ENCODE measurements at places on chromosomes 5 and 9.

- DNase-seq: no peak
Observed at GRCh38 chr5:96873449-96873848, 2.9 kb upstream of the ERAP2 start.

- DNase-seq: no peak
Observed at GRCh38 chr5:100690036-100690560, 154.9 kb downstream of the FAM174A start.

- DNase-seq: no peak
Observed at GRCh38 chr5:91754990-91755389, 371.9 kb upstream of the ARRDC3 start.

GRCh38 chr5:148956477-148957385 is 106.1 kb downstream of the SH3TC2 start:
- no peak for DNase-seq

DNA sequence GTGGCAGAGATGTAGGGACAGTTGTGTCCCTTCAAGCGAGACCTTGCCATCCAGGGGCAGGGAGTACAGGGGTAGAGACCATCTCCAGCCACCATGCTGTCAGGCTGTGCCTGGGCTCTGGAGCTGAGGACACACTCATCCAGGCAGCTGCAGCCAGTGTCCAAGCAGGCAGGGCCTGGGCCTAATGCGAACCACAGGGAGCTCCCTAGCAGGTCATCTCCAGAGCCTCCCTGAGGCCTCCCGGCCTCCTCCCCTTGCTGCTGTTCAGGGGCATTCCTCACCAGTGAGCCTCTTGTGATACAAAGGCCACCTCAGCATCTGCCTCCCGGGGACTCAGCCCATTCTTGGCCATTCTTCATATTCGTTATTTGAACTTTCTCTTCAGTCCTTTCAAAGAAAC is 35.0 kb downstream of the TPPP start:
- no peak for DNase-seq

DNA sequence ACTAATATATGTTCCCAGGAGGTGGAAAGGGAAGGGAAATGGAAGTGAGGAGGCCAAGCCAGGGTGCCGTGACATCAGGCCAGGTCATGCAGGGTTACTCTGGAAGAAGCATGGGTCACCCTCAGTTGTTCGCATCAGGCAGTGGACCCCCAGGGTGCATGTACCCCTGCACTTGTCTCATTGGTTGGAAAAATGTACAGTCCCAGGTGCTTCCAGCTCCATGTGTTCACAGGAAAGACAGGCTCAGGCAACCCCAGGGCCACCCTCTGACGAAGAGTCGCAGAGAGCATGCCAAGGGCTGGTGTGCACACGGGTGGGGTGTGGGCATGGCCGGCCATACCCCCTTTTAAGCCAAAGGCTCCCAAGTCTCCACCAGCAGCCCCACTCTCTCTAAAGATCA is 208.9 kb downstream of the AOPEP start:
- DNase-seq: no peak

GRCh38 chr5:98510143-98510985 is 263.1 kb upstream of the RGMB start:
- no peak for DNase-seq

DNA sequence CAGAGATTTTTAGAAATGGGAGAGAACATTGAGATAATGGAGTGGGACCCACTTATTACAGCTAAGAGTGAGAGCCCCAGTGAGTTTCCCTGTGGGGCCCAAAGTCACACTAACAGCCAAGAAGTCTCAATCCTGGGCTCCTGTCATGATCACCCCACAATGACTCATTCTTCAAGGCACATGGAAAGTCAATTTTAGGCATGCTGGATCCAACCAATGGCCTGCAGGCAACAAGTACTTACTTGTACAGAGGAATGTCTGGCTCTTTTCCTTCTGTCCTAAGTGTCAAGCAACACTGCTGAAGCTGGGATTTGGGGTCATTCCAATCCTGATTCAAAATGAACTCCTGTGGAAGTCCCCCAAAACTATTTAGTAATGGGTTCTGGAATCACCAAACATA is 123.1 kb downstream of the DROSHA start:
- no peak for DNase-seq

- DNase-seq: no peak
Observed at GRCh38 chr5:67476531-67476930, 279.9 kb upstream of the CD180 start.

GRCh38 chr5:35543408-35543807 is 74.3 kb upstream of the SPEF2 start:
- DNase-seq: no peak

DNA sequence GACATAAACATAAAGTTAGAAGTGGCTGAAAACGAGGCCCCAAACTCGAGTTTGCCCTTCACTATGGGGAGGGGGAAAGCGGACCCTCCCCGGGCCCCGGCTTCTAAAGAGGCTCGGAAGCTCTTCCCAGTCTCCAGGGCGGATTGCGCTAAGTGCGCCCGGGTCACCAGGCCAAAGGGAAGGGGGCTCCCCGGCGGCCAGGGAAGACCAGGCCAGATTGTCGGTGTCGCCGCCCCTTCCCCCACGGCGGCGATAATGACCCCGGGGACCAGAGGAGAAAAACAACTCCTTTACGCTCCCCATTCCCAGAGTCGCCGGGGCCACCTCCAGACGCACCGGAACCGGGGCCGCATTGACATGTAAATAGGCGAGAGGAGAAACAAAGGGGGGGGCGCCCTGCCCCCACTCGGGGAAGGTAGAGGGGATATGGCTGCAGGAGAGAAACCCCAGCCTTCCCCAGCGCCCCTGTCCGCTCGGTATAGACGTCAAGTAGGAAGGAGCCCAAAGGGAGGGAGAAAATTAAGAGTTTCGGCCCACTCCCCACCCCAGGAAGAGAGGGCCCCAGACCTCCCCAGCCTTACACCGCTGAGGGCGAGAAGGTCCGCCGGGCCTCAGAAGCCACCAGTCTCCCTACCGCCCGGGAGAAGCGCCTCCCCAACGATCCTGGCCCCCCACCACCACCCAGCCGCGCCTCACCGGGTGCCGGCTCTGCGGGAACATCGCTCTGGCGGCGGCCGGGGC is 1.7 kb downstream of the TLE1 start:
- no peak for DNase-seq

- DNase-seq: no peak
Observed at GRCh38 chr5:95935553-95936100, 26.0 kb downstream of the ELL2 start.

- DNase-seq: no peak
Observed at GRCh38 chr9:28967226-28967625, 1393.9 kb upstream of the C9orf72 start.

- no peak for DNase-seq
Observed at GRCh38 chr5:139014726-139015125, 139.6 kb upstream of the LRRTM2 start.

GRCh38 chr9:35277171-35277520 is 115.3 kb downstream of the UNC13B start:
- no peak for DNase-seq

DNA sequence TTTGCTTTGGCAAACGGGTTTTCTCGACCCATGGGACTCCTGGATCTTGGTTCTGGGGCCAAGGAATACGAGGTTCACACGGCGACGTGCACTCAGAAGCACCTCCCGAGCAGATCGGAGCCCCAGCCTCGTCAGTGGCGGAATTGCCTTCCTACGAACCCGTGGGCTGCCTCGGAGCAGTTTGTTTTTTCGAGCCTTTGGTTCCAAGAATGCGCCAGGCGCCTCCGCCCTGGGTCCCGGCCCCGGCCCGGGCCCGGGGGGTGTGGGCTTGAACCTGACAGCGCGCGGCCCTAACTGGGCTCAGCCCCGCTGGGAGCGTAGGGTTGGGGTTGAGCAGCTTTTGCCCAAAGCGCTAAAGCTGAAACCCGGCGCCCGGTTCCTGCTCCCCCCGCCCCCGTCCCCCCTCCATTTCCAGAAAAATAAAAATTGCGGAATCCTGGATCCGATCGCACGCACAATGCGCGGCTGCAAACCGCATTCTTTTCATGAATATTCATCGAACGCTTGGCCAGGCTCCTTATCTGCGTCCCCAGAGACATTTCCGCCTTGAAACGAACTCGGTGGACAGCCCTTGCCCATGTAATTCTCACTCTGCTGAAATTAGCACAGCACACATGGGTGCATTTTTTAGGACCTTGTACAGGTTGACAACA is 1.0 kb downstream of the BASP1 start:
- no peak for DNase-seq

DNA sequence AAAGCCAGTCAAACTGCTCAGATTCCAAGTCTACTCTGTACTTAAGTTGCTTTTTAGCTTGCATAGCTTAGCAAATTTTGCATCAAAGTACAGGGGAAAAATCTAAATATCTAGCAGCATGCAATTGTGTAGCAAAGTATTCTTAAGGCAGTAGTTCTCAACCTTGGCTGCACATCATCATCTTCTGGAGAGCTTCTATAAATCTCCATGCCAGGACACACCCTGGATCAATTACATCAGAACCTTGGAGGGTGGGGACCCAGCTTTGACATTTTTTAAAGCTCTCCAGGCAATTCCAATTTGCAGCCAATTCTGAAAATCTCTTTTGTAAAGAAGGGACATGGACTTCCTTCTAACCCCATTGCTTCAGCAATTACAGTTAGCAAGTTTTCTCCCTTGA is 187.5 kb downstream of the SNCAIP start:
- no peak for DNase-seq

GRCh38 chr5:76162335-76162734 is 79.2 kb downstream of the SV2C start:
- no peak for DNase-seq

DNA sequence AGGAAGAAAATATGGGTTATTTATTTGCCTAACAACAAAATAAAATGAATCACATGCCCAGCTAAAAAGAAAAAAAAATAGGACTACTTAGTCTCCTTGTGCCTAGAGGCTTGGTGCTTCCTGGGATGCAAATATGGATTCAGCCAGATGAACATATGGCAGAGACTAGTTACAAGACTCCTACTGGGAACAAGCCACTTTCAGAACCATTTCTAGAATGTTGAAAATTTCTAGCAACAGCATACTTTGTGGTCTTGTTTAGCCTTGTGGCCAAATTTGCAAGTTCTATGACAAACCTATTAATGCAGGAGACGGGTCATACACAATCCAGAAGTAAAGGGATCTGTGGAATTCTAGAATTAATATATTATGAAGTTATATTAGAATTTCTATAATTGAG is 198.7 kb downstream of the CHSY3 start:
- no peak for DNase-seq

DNA sequence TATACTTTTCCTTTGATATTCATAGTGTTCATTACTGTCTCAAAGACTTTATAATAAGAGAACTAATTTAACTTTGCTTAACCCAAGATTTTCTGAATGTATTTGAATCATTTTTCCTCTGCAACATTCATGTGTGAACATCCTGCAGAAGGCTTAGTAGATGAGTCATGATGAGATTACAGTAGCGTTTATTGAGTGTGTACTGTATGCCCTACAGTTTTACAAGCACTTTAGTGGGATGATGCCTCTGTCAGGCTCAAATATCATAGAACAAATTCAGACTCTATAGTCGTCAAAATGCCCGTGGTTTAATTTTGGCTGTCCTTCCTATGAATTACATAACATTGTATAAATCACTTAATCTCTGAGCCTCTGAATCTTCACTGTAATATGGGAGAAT is 41.2 kb downstream of the FYB1 start:
- DNase-seq: no peak

DNA sequence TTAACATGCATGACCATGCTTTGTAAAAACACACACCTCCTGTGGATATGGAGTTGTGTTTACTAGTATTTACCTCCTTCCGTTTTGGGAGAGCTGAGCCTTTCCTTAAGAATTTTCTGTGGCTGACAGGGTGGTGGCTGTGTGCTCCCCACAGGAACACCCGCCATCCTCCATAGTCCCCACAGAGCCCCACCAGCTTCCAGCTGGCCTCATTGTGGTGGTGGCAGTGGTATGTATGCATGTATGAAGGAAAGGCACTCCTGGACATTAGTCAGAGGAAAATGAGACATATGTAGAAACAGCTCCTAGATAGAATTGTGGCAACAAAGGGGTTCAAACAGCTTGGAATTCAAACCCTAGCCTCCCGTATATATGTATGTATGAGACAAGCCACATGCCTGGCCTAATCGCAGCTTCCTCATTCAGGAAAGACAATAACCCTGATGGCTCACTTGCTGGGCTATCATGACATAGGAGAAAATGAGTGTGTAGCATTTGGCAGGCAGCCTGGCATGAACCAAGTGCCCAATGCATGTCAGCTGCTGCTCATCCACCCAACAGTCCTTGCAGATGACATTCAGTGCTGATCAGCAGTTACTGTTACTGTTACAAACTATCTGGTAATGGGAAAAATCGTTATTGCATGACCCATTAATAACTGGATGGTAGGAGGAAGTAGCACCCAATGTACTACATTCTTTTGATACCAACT is 459.7 kb downstream of the EBF1 start:
- DNase-seq: no peak

- no peak for DNase-seq
Observed at GRCh38 chr5:115623658-115624057, 2.2 kb downstream of the TMED7 start.

DNA sequence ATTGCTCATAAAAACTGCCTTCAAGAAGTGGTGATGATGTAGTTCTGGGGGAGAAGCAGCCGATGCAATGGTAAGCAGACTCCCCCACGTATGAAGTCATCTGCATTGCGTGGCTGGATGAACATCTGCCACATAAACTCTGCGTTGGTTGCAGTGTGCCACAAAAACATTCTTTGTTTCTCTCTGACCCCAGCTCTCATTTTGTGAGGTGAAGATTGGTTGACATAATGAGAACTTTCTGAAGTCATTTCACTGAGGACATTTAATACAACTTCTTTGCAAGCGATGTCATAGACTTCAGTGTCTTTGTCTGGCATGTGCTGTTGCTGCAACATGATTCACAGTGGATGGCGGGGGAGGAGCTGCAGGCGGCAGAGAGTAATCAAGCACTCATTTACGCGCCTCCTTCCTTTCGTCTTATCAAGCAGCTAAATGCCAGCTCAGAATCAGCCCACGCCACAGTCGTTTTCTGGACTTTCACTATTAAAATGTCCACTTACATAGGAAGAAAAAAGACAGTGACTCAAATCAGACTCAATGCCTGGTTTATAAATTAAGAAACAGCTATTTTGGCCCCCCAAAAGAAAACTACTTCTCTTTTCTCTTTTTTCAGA is 91.5 kb upstream of the NFIL3 start:
- DNase-seq: no peak

GRCh38 chr9:110207071-110207641 is 803 bp downstream of the C9orf152 start:
- DNase-seq: no peak

- DNase-seq: no peak
Observed at GRCh38 chr5:137342764-137343163, 156.4 kb downstream of the SPOCK1 start.

DNA sequence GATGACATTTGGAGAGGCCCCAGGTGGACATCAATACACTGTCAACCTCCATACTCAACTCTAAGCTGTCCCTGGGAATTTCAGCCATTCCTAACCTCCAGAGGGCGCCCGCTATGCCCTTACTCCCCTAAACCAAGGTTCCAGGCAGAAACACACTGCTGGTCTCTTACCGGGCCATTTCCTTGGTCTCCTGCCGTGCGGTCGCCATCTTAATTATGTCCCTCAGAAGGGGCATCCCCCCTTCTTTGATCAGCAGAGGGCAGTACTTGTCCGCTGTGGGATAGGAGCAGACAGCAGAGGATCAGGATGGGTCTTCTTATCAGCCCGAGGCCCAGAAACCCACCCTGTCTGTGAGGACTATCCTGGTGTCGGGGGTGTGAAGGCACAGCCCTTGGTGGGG is 9.3 kb upstream of the ZDHHC12 start:
- no peak for DNase-seq
